ENCODE measurements at places on chromosomes 7 and 10.
A peak's percentile ranks its signal among the peaks of the same experiment; 100 is the strongest.

GRCh38 chr10:36023939-36024338 is 381.8 kb upstream of the FZD8 start:
- peak; percentile 15 for DNase-seq

- no peak for DNase-seq
Observed at GRCh38 chr7:19470031-19470430, 238.8 kb downstream of the POLR1F start.

DNA sequence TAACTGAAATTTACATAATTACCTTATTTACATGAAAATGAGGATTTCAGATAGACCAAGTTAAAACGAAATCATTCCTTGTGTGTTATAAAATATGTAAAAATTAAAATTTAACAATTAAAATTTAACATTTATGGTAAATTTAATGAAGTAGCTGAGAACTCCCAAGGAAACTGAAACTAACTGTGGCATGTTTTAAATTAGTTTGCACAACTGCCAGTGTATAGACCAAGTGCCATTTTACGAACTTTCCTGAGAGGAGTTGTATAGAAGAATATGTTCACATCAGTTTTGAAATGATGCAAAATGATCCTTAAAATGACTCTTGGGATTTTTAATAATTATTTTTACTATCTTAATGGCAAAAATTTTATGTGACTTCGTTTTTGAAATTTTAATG is 23.6 kb downstream of the PDLIM1 start:
- DNase-seq = no peak

DNA sequence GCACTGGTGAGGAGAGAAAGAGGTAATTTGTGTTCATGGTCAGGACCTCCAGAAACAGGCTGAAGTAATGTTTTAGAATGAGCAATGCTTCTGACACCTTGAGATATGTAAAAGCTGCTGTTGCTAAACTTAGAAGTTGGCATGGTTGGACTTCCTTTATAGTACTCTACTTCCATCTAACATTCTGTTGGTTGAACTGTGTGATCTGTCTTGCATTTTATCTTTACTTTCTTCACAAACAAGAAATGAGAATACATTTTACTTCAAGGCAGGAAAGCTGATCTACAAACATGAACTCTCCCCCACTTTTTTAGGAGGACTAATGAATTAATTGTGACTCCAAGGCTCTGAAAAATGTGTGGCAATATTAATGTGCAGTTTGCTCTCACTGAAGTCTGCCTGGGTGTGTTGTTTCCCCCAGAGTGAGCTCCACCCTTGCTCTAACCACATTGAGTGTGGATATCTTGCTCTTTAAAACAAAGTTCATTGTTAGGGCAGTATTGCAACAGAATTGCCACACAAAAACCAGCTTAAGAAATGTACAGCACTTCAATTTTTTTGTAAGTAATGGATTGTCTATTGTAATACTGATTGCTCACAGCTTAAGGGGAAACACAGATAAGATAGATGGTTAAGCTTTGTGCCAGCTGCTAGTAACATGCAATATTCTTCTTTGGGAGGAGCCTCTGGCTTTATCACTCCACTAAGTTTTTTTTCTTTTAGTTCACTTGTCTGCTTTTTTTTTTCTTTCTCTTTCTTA is 69.0 kb downstream of the ADD3 start:
- peak; percentile 83 for DNase-seq

GRCh38 chr10:17425584-17426262 is 28.7 kb downstream of the ST8SIA6 start:
- no peak for DNase-seq

DNA sequence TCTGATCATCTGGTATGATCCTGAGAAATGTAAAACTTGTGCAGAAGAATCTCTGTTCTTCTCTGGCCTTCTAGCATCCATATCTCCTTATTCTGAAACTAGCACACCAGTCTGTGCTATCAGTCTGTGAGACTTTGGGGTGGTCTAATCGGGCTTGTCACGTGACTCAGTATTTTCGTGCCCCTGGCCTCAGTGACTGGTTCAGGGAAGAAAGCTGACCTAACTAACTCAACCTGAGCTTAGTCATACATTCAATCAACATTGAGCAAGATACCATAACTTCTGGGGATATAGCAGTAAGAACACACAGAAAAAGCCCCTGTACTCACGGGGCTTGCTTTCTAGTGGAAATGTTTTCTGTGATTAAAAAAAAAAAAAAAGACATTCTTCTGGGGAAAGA is 109.3 kb downstream of the DKK1 start:
- DNase-seq = no peak

- no peak for DNase-seq
Observed at GRCh38 chr10:6337382-6337781, 134.7 kb downstream of the PFKFB3 start.

DNA sequence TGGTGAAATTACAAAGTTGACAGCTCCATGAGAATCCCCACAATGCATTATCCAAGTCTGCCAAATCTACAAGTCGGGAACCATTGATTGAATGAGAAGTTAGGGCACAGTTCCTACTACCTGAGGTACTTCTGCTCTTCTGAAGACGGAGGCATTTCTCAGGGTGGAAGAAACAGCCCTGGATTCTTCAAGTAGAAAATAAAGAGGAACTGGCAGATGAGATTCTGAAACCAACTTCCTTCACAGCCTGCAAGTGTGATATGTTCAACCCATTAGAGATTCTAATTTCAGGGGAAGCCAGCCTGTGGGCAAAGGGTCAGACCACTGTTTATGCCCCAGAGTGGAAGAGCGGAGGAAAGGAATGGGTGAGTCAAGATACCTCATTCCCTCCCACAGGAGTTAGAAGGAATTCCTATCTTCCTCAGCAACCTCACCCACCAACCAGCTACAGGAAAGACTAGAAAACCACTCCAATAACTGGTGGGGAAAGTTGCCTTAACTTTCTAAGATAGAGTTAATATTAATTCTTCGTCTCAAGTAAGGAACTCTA is 50.5 kb upstream of the BMPER start:
- DNase-seq = peak; percentile 86

GRCh38 chr7:95269640-95270039 is 54.7 kb downstream of the PON1 start:
- no peak for DNase-seq

Data from HS-5 (cell line).